ENCODE measurements at places on chromosomes 3 and 15.

GRCh38 chr3:177746337-177746933 lies 549.2 kb upstream of the TBL1XR1 start:
- no peak for DNase-seq

- no peak for DNase-seq
These were observed 187.9 kb downstream of the SUCNR1 start for GRCh38 chr3:152061296-152061695.

DNA sequence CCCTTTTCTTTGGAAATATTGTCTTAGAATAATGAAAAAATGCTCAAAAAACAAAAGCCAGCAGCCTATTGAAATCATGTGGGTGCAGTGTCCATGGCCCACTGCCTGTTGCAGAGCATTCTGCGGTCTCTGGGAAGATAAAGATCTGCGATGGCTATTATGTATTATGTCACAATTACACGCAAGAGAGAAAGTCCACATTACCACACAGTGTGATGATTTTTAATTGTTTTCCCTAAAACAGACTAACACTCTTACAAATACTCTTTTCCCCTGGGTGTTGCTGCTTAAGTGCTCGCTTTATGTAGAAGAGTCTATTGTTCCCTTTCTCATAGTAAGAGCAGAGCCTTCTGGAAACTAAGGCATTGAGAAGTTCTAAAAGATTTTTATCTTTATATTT lies 32.2 kb downstream of the SSR3 start:
- no peak for DNase-seq

- DNase-seq, result no peak
These were observed 166.6 kb downstream of the SATB1 start for GRCh38 chr3:18258492-18258891.

DNA sequence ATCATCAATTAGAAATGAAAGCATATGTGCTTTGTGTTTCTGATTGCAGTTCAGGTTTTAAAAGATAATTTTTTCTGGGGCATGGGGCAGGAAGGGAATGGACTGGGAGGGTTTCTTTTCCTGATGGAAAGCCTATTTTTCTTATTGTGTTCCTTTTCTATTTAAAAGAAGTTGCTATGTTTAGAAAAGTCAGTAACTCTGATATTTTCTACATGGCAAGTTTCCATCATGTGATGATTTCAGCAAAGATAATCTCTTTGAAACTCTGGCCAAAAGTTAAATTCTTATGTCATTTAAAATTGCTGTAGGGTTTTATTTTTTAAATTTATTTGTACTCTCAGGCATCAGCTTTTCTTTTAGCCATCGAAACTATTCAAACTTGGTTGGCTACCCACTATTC lies 601.2 kb downstream of the FOXP1 start:
- DNase-seq, result peak; percentile 12

DNA sequence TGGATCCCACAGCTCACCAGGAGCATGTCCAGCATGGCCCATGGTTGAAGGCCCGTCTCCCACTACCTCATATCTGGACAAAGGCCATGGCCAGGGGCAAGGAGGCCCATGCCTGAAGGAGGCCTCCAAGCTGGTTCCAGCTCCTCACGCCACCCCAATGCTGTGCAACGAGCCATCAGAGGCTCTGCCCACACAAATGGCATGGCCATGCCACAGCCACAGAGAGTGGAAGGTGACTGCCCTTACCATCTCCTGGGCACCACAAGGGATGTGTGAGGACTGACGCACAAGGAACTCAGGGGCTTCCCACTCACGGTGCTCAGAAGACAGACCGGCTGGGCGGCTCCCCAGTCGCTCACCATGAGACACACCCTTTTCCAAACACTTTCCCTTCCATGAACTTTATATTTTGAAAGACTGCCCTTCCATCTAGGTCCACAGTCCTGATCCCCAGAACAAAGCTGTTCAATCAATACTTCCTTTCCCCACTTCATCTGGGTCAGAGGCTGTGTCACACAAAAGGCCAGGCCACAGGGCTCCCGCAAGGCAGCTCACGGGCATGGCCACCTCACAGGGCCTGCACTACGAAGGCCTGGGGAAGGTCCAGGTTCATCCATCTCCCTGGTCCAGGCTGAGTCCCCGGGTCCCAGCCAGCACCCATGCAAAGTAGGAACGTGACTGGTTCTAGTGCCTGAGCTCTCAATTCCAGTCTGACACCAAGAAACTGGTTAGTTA lies 66.4 kb downstream of the CYFIP1 start:
- DNase-seq, result no peak

All from AG08395 (cell line).